ENCODE measurements at places on chromosomes 12 and 14.
A peak's percentile ranks its signal among the peaks of the same experiment; 100 is the strongest.

DNA sequence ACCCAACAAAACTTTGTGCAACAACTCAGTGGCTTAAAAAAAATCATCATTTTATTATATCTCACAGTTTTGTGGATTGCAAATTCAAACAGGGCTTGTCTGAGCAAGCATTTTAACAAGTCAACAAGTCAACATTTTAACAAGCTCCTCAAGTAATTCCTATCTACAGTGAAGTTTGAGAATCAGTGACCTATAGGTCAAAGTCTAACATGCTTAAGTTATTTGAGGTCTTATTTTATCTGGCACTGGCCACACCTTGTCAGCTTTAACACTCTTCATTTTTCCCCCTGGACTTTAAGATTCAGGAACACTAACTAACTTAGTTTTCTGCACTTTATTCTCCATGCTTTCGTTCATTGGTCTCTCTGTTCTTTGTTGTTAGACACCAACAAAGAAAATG, 71.2 kb upstream of the PELI2 start:
- DNase-seq, result no peak

- no peak for DNase-seq
Observed at GRCh38 chr14:54186821-54187763, 209.7 kb upstream of the CDKN3 start.

- DNase-seq, result no peak
Observed at GRCh38 chr14:100329233-100330006, 6.3 kb downstream of the SLC25A47 start.

- no peak for DNase-seq
Observed at GRCh38 chr14:61381553-61381952, 60.2 kb downstream of the PRKCH start.

DNA sequence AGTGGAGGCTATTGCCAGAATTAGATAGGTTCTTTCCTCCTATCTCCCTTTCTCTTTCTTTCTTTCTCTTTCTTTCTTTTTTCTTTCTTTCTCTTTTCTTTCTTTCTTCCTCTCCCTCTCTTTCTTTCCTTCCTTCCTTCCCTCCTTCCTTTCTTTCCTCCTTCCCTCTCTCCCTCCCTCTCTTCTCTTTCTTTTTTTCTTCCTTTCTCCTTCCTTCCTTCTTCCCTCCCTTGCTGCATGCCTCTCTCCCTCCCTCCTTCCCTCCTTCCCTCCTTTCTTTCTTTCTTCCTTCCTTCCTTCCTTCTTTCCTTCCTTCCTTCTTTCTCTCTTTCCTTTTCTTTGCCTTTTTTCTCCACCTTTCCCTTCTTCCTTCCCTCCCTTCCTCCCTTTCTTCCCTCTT, 16.4 kb upstream of the MDGA2 start:
- no peak for DNase-seq

DNA sequence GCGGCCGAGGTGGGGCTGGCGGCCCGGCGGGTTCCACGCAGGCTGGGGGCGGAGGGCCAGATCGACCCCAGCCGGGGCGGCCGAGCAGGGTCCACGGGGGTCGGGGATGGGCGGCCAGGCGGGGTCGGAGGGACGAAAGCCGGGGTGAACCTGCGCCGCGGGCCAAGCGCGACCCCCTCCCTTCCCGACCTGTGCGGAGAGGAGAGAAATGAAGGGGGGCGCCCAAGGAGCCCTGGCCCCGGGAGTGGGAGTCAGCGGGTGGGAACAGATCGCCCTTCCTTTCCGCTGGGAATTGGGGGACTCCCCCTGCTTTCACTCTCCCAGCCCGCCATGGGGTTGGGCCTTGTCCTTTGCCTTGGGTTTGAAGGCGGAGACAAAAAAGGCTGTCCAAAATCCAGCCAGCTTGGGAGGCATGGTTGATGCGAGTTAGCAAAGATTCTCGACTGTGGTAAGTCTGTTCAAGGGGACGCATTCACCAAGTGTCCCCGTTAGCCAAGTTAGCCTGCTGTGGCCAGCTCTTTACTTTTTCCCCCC, 559 bp upstream of the CKAP4 start:
- peak; percentile 13 for DNase-seq

DNA sequence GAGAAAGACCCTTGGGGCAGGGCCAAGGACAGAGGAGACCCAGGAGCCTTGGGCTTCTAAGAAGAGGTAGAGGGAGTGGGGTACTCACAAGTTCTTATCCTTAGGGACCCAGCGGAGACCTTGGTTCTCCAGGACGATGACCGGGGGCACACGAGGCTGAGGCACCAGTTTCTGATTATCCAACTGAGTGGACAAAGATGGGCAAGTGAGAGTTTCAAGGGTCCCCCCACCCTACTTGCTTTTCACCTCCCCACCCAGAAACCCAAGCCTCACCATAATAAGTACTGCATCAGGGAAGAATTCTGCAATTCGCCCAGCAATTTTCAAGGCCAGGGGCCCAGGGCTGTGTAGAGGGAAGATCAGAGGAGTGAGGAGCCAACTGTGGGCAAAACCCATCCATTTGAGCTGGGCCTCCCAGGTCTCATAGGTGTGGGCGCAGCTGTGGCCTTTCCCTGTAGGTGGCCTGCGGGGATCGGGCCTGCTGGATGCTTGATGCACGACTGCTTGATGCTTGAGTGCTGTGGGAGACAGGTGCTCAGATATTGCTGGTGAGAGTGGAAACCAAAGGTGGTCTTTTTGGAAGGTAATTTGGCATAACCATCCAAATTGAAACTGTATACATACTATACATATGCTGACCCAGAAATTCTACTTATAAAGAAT, 2.0 kb downstream of the EMC9 start:
- DNase-seq, result peak; percentile 23

GRCh38 chr12:24697769-24698168, 251.1 kb downstream of the BCAT1 start:
- no peak for DNase-seq

DNA sequence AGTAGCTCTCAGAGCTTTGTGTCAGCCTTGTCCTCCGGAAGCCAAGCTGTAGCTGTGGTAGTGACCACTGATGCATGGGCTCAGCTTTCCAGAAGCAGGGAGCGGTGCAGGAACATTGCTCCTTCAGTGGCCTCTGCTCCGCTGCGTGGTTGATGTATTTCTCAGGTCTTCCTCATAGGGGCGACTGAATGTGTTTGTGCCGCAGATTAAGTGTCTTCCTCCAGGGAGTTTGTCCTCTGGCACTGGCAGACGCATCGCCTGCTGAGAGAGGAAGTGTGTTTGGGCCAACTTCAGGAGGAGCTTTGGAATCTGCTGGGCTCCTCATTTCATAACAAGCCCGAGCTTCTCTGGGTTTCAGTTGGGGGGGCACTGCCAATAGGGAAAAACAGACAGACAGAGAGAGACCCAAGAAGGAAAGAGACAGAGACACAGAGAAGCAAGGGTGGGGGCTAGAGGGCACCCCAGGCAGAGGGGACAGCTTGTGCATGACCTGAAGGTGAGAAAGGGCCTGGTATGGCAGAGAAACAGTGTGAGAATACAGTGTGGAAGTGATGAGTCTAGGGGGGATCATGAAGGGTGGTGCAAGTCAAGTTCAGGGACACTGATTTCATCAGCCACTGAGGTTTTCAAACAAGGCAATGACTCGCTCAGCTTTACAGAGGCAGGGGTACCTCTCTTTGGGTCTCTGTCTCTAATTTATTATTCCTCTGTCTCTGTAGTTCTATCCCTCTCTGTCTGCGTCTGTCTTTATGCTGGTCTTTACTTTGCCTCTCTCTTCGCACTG, 69.4 kb upstream of the PRIMA1 start:
- no peak for DNase-seq

GRCh38 chr14:99132821-99133635, 139.0 kb downstream of the BCL11B start:
- no peak for DNase-seq

GRCh38 chr12:64385019-64385418, 5.5 kb downstream of the C12orf56 start:
- no peak for DNase-seq

DNA sequence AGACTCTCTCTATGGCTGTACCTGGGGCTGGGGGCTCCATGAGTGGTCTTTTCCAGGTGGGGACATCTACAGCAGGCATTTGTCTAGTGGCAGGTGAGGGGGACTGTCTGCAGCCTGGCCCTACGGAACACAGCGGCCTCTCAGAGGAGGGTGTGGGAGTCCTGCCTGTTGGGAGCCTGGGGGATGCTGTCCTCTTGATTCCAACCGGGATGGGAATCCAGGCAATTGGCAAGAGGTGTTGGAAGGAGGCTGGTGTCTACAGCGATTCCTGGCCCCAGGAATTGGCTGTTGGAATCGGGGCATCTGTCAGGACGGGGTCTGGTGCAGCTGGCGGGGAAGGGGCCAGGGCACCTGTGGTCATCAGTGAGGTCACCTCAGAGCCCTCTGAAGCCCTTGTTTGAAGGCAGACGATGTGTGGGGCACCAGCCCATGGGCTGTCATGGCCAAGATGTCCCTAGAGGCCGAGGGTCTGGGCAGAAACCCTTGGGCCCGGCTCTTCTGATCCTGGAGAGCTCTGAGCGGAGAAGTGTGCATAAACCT, 386.3 kb downstream of the TMEM121 start:
- DNase-seq, result no peak

- no peak for DNase-seq
Observed at GRCh38 chr12:128853600-128854197, 421 bp downstream of the GLT1D1 start.

GRCh38 chr12:54759751-54760150, 94.6 kb upstream of the MUCL1 start:
- DNase-seq, result no peak

Data from activated CD4-positive, alpha-beta T cell treated with anti-CD3 and anti-CD28 coated beads, Interleukin-2, amount 50 U/mL, for 1 hour (primary cell).